Stimulated activated naive CD4-positive, alpha-beta T cell treated with Interleukin-2 at 50 U/mL for 16 hours (primary cell): ENCODE measurements at places on chromosomes 4 and X.

DNA sequence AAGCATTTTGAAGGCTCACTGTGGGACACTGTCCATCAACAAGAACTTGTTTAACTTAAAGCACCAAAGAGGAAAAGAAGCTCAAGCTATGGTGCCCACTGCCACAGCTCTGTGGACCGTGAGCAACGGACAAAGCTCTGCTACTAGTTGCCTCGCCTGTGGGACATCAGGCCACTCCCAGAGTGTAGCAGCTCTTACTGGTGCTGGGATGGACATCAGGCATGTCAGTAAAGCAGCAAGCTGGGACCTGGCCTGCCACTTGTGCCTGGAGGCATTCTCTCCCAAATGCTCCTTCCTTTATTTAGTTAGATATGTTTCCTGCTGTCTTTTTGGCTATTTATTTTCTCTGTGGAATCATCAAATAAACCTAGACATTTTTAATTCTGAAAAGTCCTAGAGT is 46.7 kb downstream of the TMEM154 start:
- DNase-seq = no peak

- no peak for DNase-seq
Measured at GRCh38 chr4:95360256-95360903, 188.4 kb downstream of the UNC5C start.

DNA sequence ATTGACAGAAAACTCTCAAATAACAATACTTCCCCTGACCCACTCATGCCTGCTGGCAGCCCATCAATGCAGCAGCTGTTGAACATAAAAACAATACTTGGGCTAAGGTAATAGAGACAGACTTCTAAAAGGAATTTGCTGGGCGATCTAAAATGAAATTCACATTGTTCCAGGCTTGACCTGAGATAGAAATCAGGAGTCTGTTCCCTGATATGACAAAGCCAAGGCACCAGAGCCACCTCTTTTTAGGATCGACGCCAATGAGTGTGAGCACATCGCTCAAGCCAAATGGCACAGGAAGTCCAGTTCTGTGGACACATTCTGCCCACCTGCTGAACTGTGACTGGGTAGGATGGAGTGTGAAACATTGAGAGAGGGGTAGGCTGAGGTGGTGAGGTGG is 4.9 kb downstream of the SEPTIN11 start:
- DNase-seq = no peak

DNA sequence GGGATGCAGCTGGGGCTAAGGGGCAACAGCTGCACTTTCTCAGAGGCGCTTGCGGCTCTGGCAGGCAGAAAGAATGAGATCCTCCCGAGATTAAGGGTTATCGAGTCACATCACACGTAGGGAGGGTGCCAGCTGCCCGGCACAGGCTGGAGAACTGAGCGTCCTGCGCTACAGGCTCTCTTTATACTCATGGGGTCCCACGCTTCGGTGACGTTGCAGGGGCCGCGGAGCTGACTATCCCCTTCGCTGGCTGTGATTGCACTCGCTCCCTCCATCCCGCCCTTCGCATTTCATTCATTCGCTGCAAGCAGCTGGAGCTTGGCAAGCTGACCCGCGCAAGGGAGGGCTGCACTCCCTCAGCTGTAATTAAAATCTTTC is at the start of gene TACR3:
TACR3 (minus strand) TSS at position 156 of the 378 bp plus-strand sequence. CDS start 310 bp downstream, outside the sequence.
- DNase-seq = no peak

- DNase-seq = no peak
Measured at GRCh38 chr4:36020351-36020750, 224.0 kb downstream of the ARAP2 start.

DNA sequence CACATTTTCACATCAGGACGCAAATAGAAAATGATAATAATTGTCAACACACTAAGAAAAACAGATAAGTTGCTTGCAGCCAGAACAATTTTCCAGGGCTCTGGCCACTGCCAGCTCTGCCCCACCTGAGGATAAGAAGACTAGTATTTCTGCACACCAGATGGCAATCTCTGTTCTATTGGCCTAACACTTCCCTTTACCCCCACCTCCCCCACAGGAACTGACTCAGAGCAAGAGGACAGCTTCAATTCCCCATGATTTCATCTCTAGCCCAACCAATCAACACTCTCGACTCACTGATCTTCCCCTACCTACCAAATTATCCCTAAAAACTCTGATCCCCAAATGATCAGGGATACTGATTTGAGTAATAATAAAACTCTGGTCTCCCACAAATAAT is 164.0 kb downstream of the SMARCA1 start:
- DNase-seq = no peak

- DNase-seq = peak; percentile 23
Measured at GRCh38 chrX:37825215-37825842, 22.0 kb downstream of the DYNLT3 start.

DNA sequence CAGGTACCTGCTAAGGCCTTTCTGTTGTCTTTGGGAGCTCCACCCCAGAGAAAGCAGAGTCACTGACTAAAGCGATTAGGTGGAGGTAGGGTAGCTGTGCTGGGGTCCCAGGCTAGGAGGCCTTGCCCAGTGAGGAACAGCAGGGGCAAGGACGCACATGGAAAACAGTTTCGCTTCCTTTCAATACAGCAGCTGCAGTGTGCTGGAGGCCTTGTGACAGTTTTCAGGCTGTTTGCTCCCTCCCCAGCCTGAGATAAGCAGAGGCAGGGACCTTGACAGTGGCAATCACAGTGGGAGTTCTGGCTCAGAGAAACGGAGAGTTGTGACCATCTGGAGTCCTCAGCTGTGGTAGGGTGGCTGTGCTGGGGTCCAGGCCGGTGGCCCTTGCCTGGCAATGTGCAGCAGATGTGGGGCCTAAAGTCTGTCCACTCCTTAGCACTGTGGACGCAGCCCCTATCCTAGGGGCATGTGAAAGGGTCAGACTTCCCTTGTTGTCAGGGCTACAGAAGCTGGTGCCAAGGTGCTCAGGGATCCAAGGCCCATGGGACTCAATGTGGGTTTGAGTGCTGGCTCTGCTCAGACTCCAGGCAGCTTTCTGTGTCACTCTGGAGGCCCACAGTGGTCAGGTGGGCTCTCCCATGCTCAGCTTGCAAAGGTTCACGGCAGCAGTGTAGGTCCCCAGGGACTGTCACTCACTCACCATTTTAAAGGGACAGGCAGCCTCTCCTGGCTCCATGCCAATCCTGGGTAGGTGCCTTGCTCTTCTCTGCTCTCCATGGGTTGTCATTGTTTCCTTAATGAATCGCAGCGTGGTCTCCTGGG is 534.9 kb upstream of the FMR1 start:
- DNase-seq = no peak

DNA sequence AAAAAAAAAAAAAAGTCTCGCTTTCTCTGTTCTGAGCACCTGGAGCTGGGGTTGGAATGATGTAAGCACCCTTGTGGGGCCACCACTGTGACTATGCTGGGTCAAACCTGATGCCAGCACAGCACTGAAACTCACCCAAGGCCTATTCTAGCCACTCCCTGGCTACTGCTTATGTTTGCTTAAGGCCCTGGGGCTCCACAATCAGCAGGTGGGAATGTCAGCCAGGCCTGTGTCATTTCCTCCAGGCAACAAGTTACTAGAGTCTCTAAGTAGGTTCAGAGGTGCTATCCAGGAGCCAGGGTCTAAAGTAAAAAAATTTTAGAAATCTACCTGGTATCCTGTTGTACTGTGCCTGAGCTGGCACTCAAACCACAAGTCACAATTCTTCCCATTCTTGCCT is 1306.8 kb downstream of the STIM2 start:
- no peak for DNase-seq

DNA sequence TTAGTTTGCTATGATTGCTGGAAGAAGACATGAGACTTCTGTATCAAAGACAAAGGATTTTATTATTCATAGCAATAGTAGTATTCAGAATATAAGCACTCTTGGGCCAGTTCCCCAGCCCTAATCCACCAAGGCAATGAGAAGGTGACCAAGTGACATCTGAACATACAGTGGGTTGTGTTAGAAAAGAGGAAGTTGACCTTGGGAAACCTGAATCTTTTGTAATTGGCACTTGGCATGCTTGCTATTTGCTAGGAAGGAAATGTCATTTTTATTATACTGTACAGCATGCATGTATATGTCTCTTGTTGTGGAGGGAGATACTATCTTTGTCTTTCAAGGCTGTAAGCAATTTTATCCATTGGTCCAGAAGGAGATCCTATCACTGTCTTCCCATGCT is 216.1 kb upstream of the FAT1 start:
- DNase-seq = no peak

DNA sequence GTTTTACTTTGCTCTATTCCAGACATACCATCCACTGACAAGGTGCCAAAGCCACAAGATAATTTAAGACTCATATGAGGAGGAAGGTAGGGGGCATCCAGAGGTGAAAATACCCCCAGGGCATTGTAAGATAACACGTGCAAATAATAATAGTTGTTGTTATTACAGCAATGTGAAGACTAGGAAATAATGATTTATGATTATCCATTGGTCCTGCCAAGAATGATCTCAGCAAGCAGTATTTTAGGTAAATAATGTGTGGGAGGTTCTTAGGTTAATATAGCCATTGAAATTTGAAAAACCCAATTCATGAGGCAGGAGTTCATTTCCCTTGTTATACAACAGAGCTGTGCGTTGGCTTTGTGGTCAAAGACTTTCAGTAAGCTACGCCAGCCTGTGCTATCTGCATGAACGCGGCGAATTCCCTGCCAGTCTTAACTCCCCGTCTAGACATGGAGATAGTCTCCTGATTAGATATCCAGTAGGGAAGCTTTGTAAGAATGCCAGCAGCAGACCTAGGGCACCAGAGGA is 47.2 kb upstream of the MXRA5 start:
- DNase-seq = no peak

GRCh38 chr4:22802876-22803275 is 110.1 kb downstream of the GBA3 start:
- no peak for DNase-seq

DNA sequence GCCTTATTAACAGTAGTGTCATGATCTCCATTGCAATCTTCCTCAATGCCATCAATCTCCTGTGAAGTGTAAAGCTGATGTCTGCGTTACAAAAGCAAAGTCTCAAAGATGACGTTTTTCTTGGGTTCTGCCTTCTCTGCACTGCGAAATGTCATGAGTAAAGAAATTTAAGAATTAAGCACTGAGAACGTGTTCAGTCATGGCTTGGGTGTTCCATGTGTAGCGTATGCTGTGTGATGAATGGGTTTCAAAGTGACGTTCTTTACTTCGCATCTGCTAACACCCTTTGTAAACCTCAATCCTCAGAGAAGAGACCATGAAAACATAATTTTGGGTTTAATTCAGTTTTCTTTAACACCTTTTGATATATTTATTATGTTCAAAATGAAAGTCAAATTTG is 999 bp downstream of the NAP1L5 start:
- DNase-seq = no peak

- no peak for DNase-seq
Measured at GRCh38 chrX:153371256-153371655, 29.9 kb downstream of the PNMA6E start.

DNA sequence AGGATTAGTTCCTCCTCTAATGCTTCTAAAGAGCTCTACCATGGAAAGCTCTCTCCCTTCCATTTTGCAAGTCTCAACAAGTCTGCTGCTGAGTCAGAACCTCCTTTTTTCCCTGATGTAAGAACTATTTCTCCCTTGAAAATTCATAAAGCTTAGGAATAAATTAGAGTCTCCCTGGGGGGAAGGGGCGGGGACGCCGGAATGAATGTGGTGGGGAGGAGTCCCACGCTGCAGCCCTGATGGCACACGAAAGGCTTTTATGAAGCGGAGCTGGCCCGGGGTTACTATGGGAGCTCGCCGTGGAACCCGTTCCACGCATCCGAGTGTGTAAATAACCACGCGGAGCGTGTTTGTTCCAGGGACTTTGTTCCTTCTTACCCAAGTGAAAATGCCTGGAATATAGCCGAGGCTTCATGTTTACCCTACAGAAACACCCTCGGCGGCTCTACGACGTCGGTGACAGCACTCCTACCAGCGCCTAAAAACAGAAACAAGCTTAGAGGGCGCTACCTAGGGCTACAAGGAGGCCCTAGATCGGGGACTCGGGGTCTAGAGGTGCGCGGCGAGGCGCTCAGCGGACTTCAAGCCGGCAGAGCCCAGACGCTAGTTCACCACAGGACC is 923 bp upstream of the CPEB2 start:
- DNase-seq = peak; percentile 52

GRCh38 chrX:1657367-1658070 is 42.7 kb downstream of the ASMT start:
- peak; percentile 24 for DNase-seq

GRCh38 chrX:11363069-11363594 is 69.9 kb downstream of the AMELX start:
- DNase-seq = no peak

DNA sequence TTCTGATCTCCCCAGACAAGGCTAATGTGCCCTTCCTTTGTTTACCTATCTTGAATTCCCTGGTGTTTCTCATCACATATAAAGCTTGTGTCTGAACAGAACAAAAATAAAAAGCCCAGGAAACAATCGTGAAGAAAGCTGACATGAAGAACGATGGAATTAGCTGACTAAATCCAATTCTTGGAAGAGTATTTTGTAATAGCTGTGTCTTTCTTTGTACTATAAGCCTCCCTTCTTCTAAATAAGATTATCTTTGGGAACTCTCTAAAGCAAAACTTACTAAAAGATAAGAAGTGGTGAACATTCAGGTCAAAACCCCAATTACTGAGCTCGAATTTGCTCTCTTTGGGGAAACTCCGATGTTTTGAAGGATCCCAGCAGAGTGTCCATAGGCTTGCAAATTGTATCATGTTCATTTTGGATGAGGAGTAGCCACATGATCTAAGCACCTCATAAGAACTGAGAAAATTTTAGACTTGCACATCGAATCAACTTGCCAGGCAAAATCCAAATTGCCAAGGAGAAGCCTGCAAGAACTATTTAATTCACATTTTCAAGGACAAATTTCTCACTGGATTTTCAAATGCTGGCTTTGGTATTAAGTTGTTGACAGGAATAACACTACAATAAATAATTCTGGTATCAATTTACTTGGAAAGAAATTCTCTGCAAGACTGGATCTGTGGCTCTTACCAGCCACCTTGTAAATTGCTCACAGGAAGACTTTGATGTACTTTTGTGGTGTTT is 106.2 kb downstream of the LNX1 start:
- DNase-seq = no peak

DNA sequence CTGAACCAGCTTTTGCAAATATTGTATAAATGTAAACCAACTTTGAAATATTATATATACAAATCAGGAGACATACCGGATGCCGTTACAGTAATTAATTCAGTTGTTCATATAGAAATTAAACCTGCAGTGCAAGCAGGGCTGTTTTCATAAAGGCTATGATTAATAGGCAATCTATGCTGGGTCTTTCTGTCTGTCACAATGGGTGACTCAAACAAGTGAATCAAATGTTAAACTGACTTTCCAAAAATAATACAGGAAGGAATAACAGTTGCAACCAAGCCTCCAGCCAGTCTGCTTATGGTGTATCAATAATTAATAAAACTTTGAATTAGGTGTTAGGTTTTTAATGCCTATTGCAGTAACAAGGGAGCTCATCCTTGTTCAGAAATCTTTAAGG is 43.9 kb downstream of the GABRB1 start:
- DNase-seq = no peak

GRCh38 chr4:6960154-6960553 is 50.5 kb downstream of the TBC1D14 start:
- no peak for DNase-seq

DNA sequence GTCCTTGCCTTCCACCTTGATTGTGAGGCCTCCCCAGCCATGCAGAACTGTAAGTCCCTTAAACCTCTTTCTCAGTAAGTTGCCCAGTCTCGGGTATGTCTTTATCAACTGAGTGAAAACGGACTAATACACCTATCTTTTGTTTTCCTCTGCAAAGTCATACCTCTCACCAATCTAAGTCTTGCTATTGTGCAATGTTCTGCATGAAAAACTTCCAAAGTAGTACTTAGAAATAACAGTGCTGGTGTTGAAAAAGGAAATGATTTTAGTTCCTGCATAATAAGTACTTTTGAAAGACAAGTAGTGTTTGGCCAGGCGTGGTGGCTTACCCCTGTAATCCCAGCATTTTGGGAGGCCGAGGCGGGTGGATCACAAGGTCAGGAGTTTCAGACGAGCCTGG is 573.5 kb downstream of the ANKRD50 start:
- no peak for DNase-seq
